ENCODE measurements at places on chromosomes 7 and 10.
A peak's percentile ranks its signal among the peaks of the same experiment; 100 is the strongest.

- DNase-seq, result no peak
Measured at GRCh38 chr7:23235813-23236221, 10.8 kb upstream of the GPNMB start.

GRCh38 chr10:110163192-110163773 lies 44.1 kb upstream of the MXI1 start:
- DNase-seq, result no peak

DNA sequence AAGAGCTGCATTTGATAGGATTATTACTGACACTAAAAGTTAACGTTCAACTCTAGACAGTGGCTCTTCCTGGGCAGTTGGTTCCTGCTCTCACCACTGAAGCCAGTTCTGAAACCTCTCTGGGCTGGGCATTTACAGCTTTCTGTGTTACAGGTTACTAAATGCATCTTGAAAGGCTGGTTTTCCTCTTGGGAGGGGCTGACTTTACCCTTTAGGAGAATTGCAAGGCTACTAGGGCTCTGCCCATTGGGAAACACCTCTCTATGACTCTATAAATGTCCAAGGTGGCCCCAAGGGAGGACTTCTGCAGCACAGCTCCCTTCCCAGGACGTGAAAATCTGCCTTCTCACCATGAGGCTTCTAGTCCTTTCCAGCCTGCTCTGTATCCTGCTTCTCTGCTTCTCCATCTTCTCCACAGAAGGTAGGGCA lies at the start of gene GPR15LG:
TSS of gene GPR15LG (plus strand) at position 301 of the 429 bp plus-strand sequence. CDS start at position 352, 51 bp downstream.
- DNase-seq, result no peak

GRCh38 chr10:128209862-128210214 lies 83.6 kb upstream of the MKI67 start:
- no peak for DNase-seq

DNA sequence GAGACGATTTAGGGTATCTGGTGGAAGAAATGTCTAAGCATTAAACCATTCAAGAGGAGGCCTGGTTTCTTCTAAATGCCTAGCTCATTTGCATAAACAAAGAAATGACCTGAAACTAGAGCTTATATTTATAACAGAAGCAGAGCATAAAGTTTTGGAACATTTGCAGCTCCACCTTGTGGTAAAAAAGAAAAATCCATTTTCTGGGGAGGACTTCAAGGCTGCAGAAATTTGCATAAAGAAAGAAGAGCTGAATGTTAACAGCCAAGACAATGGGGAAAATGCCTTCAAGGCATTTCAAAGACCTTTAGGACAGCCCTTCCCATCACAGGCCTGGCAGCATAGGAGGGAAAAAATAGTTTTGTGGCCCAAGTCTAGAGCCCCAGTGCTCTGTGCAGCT lies 362.0 kb downstream of the ZNF248 start:
- DNase-seq, result peak; percentile 51

DNA sequence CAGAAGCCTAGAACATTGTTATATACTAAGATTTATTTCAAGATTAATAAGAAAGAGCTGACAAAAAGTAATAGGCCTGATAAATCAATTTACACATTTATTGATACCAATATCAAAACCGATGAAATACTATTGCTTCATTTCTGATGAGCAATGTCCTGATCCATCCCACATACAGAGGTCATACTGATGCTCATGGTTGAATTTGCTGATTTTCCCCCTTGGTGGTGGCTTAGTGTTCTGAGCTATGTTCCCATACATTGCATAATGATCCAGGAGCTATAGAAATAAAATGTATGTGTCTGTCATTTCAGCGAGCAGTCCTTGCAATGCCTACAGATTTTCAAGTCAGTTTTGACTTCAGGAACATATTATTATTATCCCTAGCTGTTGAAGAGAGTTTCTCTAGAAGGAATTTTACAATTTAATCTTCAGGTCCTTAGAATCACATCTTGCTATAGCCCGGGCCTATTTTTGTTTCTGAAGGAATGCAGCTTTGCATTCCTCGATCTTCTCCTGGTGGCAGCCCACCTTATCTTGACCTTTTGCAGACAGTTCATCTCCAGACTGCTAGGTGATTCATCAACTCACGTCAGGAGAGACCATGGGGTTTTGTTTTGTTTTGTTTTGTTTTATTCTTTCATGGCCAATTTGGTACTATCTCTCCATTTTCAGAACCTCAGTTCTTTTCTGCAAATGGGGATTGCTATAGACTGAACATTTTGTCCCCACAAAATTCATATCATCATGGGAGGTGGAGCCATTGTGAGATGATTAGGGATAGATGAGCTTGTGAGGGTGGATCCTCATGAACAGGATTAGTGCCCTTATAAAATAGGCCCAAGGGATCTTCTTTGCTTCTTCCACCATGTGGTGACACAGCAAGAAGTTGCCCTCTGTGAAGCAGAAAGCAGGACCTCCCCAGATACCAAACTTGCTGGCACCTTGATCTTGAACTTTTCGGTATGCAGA lies 465.6 kb upstream of the IGFBP3 start:
- DNase-seq, result no peak

DNA sequence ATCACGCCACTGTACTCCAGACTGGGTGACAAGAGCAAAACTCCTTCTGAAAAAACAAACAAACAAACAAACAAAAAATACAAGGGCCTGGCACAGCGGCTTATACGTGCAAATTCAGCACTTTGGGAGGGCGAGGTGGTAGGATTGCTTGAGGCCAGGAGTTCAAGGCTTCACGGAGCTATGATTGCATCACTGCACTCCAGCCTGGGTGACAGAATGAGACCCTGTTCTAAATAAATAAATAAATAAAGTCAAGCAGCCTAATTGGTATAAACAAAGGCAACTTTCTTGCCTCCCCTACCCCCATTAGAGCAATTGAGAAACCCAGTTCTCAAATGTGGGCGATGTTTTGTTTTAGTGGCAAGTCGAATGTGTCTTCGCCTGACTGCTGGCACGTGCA lies 26.3 kb upstream of the KPNA7 start:
- no peak for DNase-seq

- DNase-seq, result no peak
Measured at GRCh38 chr7:1302936-1303335, 70.3 kb downstream of the UNCX start.

GRCh38 chr7:137977173-137977572 lies 24.7 kb downstream of the CREB3L2 start:
- no peak for DNase-seq

DNA sequence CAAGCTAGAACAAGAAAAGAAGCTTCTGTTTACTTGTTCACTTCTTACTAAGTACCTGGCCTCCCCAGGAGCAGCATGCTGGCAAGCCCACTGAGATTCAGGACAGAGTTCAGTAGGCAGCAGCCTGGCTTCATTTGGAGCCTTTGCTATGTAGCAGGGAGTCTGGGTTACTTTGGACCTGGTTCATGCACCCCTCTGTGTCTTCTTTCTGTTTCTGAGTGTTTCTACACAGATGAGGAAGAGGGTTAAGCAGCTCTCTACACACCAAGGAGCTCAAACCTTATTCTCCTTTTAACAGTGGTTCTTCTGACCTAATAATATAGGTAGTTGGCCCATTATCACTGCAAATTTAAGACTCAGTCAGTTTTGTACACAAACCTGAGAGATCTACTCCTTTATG lies 152.9 kb downstream of the ARID5B start:
- DNase-seq, result no peak

DNA sequence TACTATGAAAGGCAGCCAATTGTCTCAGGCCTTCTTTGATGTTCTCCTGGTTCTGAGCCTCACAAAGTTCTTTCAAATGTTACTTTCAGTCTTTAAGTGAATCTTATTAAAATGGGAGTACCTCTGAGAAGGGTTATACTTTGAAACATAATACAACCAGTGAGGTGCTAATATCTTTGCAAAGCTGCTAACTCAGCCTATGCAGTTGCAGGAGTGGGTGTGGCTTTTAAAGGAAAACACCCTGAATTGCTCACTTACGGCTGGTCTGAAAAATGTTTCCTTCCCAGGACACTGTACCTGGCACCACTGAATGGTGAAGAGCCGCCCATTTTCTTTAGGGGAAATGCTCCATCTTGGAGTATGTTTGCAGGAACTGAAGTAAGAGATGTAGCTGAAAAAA lies 130.9 kb downstream of the CHN2 start:
- no peak for DNase-seq

DNA sequence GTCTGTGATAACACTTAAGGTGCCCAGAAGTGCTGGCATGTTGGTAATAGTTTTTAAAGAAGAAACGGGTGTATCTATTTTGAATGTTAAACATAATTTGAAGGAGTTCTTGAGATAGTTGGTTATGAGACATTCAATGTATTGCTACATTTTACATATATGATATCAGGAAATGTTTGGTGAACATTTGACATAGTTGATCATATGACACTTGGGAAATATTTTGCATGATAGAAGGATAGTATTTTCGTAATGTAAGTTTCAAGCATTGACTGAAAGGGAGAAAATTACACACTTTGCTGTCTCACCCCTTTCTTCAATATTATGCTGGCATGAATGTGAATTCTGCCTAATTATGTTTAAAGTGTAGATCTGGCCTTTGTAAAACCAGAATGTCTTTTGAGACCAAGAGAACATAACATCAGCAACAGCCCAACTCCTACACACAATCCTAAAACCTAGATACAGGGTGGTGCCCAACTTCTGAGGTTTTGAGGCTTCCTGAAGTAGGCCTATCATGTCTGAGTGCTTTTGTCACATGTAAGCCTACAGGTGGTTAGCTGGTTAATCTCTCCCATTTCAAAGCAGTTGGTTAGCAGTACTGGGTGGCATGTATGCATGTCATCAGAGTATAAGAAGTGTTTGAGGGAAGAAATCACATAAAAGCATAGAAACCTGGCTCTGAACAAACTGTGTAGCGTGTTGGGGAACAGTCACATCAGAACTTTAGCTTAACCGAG lies 2.1 kb downstream of the ADD3 start:
- DNase-seq, result no peak

- DNase-seq, result no peak
Measured at GRCh38 chr7:138570715-138571114, 110.7 kb downstream of the TRIM24 start.

DNA sequence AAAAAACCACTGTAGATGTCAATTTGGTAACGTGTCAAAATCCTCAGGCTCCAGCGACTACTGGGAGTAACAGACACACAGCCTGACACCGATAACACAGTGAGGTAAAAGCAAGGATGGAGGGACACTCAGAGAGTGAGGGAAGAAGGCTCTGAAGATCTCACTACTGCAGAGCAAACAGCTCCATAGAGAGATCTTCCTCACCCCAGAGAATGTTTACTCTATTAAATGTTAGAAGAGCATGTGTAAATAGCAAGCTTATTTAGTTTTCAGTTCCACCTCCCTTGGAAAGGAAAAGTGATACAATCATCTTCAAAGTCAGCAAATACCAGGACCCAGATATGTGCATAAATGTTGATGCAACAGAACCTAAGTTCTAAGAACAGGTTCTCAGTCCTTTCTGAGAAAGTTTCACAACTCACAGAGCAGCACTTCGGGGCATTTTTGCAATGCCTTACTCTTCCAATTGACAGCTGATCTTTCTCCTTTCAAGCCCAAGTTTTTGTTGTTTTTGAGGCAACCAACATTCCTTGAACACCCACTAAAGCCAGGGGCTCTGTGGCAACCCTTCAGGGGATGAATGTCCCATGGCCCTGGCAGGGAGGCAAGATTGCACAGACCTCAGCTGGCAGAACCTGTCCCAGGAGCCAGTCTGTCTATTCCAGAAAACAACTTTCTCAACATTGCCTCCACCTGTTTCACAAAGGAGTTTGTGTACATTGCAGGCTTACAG lies 177.4 kb downstream of the SFMBT2 start:
- no peak for DNase-seq

- no peak for DNase-seq
Measured at GRCh38 chr7:149003018-149003417, 25.3 kb downstream of the PDIA4 start.

DNA sequence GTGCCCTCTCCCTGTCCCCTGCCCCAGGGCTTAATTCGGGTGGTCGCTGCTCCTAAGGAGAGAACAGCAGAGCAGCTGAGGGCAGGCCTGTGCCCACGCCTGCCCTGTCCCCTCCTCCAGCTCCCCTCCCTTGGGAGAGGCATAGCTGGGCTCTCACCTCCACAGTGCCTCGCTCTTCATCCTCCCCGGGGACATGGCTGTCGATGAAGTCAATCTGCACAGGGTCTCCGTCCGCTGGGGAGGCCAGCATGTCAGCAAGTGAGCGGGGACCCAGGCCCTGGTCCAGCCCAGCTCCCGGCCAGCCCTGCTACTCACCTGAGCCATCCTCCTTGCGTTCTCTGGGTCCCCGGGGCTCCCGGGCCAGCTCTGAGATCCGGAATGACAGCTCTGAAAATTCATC lies 3.8 kb upstream of the SAP25 start:
- no peak for DNase-seq

DNA sequence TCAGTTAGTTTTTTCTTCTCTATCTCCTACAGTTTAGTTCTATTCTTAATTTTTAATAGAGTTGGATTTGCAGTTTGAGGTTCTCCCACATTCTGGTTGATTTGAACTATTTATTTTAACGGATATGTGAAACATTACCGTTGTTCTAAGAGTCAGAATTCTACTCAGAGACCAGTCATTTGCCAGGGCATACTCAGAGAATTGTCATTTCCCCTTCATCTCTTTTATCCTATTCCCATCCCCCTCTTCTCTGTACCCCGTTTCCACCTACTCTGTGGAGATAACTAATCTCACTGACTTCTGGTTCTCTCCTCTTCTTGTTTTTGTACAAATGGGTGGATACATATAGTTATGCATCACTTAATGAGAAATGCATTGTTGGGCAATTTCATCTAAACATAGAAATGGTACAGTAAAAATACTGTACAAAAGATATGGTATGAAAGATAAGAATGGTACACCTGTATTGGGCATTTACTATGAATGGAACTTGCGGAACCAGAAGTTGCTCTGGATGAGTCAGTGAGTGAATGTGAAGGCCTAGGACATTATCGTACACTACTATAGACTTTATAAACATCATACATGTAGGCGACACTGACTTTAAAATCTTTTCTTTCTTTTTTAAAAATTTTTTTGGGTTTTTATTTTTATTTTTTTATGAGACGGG lies 53.1 kb downstream of the INPP5F start:
- no peak for DNase-seq

- DNase-seq, result no peak
Measured at GRCh38 chr10:16909271-16909767, 92.1 kb upstream of the RSU1 start.

DNA sequence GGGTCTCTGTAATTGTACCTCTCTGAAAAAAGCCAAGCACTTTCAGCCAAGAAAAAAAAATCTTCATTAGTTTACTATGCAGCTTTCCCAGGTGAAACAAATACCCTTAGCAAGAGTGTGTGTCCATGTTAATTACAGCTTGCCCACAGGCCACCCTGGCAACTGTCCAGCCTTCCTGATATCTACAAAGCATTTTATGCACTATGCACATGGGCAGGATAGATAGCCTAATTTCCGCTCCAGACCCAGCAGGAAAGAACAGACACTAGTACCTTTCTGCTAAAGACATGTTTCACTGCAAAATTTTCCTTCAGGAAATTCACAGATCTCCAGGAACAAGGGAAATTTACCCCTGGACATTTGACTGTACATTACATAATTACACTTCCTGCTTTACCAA lies 24.4 kb downstream of the CACNA2D1 start:
- DNase-seq, result no peak

- DNase-seq, result no peak
Measured at GRCh38 chr7:83608716-83609115, 40.2 kb downstream of the SEMA3E start.

All from SJSA1 (cell line).